ENCODE measurements at places on chromosomes 7 and 10. TPM values are rescaled to one million over a fixed set of nuclear protein-coding genes. Genes with fewer than 3 reads are reported as not detected.

Gene SLC26A3
- total RNA-seq, result not detected

Gene CDHR1
- total RNA-seq, result 0.37 TPM

Gene OR6V1
- not detected for total RNA-seq

Gene ABCB1
- 15.1 TPM for total RNA-seq

Gene PLXNA4
- 1.6 TPM for total RNA-seq

Gene FAM24B
- 17.7 TPM for total RNA-seq

Gene PLEKHA8
- 10.9 TPM for total RNA-seq

Gene ZNF862
- 23.1 TPM for total RNA-seq

Gene SLC18A3
- not detected for total RNA-seq

Gene CDHR3
- 0.30 TPM for total RNA-seq

Gene SPRN
- total RNA-seq, result not detected

Gene SH2B2
- 1.3 TPM for total RNA-seq

GRCh38 chr7:131031099-131031868, 296.4 kb upstream of the MKLN1 start:
- no peak for DNase-seq

GRCh38 chr10:127797339-127797738, 60.4 kb downstream of the FOXI2 start:
- DNase-seq, result no peak

- DNase-seq, result no peak
Observed at GRCh38 chr7:26399736-26400135, 108.1 kb downstream of the SNX10 start.

GRCh38 chr10:130817674-130818073, 493.8 kb downstream of the TCERG1L start:
- DNase-seq, result no peak

- no peak for DNase-seq
Observed at GRCh38 chr7:87810130-87810529, 66.0 kb downstream of the SLC25A40 start.

- no peak for DNase-seq
Observed at GRCh38 chr7:43904533-43905208, 1.7 kb downstream of the URGCP start.

- no peak for DNase-seq
Observed at GRCh38 chr7:92621561-92622023, 31.4 kb upstream of the FAM133B start.

DNA sequence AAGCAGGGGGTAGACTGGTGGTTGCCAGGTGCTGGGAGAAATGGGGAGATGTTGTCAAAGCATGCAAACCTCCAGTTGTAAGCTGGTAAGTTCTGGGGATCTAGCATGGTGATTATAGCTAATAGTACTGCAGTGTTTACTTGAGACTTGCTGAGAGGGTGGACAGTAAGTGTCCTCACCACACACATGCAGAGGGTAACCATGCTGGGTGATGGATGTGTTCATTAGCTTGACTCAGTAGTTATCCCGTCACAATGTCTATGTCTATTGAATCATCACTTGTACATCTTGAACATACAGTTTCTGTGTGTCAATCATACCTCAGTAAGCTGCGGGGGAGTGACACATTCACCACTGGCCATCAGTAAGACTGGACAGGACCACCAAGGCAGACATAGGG, 42.1 kb downstream of the GSDME start:
- DNase-seq, result peak; percentile 15

- no peak for DNase-seq
Observed at GRCh38 chr7:68623030-68623429, 975.2 kb upstream of the AUTS2 start.

DNA sequence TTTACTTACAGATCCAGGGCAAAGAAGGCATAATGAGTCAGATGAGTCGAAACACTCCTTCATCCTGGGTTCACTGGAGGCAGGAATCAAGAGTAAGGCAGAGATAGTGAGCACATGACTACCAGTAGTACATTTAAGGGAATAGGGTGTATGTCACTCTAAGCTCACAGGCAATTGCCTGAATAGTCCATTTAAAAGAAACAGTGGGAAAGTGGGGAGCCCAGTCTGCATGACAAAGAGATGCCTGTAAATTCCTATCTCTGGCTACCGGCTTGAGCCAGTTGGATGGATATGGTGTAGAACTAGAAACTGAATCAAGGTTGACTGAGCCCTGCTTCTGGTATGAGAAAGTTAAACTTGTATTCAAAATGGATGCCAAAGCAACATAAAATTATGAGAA, 861.5 kb upstream of the ZWINT start:
- DNase-seq, result no peak

All from activated CD8-positive, alpha-beta memory T cell treated with anti-CD3 and anti-CD28 coated beads, Interleukin-2, amount 10 ng/mL, durations not matched to agents 7 days and 5 days (primary cell).